ENCODE measurements at places on chromosomes 16 and 17. TPM values are rescaled to one million over a fixed set of nuclear protein-coding genes. Genes with fewer than 3 reads are reported as not detected.

The NXN gene
- total RNA-seq = 0.56 TPM

DNA sequence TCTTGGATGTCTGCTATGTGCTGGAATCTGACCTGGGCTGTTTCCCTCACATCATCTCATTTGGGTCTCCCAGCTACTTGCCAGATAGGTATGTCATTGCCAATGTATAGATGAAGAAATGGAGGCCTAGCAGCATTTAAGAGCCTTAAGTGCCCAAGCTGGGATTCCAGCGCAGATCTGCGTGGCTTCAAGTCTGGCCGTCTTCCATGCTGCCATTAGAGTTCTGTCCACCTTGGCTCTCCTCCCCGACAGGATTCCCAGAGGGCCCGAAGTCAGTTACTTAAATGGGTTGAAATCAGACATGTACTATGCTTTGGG, 33.0 kb upstream of the CCR7 start:
- no peak for DNase-seq

GRCh38 chr16:50310308-50311133, 44.2 kb downstream of the ADCY7 start:
- DNase-seq = no peak

The MYH1 gene
- not detected for total RNA-seq

DNA sequence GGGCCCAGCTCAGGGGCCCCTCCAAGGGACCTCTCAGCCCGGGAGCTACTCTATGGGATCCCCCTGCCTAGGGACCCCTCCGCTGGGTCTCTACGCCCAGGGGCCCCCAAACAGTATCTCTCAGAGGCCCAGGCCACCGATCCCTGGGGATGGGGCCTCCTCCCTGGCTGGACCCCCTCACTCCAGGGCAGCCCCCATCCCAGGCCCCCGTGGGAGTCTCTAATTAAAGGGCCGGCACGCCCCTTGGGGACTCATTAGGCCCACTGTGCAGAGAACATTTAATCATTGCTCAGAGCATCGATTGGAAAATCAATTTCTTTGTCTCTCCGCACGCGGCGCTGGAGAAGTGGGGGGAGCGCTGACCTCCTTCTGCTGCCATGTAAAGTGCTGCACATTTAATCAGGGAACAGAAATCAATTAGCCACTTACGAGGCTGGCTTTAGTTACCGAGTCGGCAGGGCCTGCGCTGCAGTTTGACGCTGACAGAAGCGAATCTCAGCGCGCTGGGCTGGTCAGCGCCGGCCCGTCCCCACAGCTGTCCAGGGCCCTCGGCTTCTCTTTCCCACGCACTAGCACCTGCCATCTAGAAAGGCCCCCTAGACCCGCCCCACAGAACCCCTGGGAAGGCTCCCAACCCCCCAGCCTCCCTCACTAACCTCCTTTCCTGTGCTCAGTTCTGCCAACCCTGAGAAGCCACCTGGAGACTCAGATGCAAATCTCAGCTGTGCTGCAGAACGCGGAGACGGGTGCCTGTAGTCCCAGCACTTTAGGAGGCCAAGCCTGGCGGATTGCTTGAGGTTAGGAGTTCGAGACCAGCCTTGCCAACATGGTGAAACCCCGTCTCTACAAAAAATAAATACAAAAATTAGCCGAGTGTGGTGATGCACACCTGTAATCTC, 20.2 kb upstream of the C1QL1 start:
- no peak for DNase-seq

DNA sequence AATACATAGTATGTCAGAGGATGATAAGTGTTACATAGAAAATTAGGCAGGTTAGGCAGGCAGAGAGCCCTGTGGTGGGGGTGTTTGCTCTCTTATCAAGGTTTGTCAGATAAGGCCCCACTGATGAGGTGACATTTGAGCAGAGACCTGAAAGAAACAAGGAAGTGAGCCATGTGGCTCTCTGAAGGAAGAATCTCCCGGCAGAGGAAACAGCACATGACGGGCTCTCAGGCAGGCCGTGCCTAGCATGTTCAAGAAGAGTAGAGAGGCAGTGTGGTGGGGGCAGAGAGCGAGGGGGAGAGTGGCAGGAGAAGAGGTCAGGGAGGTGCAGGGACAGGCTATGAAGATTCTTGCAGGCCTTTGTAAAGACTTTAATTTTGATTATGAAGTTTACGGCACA, 82.0 kb upstream of the ASIC2 start:
- DNase-seq = no peak

- no peak for DNase-seq
Measured at GRCh38 chr17:57862694-57863667, 13.1 kb upstream of the MRPS23 start.

The SLC16A6 gene
- 7.0 TPM for total RNA-seq

DNA sequence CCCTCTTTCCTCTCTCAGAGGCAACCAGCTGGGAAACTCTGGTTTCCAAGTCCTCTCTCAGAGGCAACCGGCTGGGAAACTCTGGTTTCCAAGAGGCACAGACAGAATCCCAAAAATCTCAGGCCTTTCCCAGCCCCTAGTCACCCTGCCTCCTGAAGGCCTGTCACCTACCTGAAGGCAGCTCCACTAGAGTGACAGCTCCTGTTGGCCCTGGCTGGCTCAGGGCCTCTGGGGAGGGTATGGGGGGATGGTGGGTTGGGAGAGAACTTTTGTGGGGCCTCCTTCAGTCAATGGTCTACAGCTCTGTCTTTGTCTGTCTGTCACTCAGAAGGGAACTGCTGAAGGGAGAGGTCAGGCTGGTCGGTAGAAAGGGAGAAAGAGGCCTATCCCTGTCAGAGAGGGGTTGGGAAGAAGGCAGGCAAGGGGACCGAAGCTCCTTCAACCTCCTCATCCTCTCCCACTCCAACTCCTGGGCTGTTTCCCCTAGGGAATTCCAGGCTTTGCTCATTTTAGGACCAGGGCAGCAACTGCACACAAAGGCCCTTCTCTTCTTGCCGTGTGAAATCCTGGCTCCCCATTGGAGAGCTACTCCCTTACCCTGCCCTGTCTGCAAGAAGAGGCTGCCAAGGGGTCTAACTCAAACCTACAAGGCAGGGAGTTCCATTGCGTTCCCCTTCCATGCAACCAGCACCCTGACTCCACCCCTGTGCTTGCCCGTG, 23.6 kb downstream of the COPZ2 start:
- no peak for DNase-seq

The GP1BA gene
- not detected for total RNA-seq

GRCh38 chr16:8736123-8736668, 61.2 kb downstream of the TMEM186 start:
- no peak for DNase-seq

- DNase-seq = no peak
Measured at GRCh38 chr16:29649588-29650494, 13.2 kb upstream of the SPN start.

GRCh38 chr17:3962965-3963236, 1.3 kb downstream of the ATP2A3 start:
- no peak for DNase-seq

- DNase-seq = no peak
Measured at GRCh38 chr16:79006765-79007164, 593.8 kb downstream of the MAF start.

The ATAD5 gene
- 4.1 TPM for total RNA-seq

DNA sequence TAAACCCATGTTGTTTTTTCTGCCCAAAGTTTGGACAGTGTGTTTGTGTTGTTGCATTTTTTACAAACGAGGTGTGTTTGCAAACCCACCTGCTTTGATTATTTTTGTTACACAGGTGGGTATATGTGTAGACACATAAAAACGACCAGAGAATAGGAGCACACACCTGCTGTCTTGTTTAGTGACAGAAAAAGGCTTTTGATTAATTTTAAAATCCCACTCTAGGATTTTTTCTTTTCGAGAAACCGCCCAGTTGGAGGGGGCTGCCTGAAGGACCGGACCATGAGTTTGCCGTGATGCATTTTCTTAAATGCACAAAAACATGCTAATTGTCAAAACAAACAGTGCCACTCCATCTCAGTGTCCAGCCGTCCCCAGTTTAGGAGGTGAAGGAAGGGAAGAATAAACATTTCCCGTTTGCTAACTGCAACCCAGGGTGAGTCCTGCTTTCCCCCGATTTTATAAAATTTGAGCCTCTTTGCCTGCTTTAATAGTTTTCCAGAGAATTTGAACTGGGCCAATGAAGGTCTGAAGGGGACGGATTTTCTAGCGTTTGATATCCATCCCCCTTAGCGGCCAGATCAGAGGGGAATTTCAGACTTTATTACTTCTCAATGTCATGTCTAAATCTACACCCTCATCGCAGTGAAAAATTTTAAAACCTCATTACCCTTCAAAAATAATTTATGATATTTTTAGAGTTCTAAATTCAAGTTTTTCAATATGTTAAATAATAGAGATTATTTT, 3.2 kb downstream of the FOXC2 start:
- DNase-seq = no peak

DNA sequence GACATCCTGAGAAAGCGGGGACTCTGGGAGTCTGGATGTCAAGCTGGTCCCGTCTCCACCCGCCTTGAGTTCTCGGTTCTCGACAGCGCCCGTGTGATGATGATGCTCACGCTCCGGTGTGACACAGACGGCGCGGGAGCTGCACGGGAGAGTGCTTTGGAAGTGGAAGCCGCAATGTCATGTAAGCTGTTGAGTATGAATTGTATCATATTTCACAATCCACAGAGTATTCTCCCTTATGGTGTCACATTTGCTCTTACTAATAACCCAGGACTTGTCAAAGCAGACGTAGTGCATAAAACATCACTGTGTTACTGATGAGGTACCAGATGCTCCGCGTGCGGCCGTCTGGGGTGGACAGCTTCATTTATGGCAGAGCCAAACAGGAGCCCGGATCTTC, 217.5 kb upstream of the CHMP6 start:
- DNase-seq = no peak

- no peak for DNase-seq
Measured at GRCh38 chr17:73155410-73156165, 9.2 kb upstream of the SSTR2 start.

The ABCA3 gene
- 6.6 TPM for total RNA-seq

The TVP23B gene
- 29.5 TPM for total RNA-seq

The UTS2R gene
- total RNA-seq = not detected

The TEDC2 gene
- 0.85 TPM for total RNA-seq

GRCh38 chr17:32826076-32826475, 50.8 kb downstream of the MYO1D start:
- DNase-seq = no peak

- DNase-seq = no peak
Measured at GRCh38 chr17:9224485-9224884, 203.2 kb downstream of the NTN1 start.

The KRTAP9-8 gene
- total RNA-seq = not detected

The HYDIN gene
- total RNA-seq = not detected

The EPOP gene
- 0.68 TPM for total RNA-seq

- no peak for DNase-seq
Measured at GRCh38 chr17:10031127-10031526, 126.1 kb upstream of the RCVRN start.

The CD300H gene
- total RNA-seq = not detected

DNA sequence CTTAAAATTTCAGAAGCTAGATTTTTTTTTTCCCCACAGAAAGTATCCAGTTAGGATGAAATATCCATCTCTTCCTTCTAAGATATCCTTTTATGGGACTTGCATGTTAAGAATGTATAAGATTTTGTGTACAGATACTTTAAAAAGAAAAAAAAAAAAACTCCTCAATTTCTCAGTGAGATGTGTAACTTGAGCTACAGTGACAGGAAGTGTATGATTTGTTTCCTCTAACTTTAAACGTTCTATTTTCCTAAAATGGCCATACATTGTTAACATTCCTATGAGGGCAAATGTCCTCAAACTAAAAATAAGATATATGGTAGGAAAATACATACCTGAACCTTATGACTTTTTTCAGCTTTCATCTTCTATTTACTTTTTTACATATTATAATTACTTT, 8.9 kb downstream of the FBXO47 start:
- no peak for DNase-seq

GRCh38 chr16:84514295-84514873, 9.9 kb upstream of the MEAK7 start:
- DNase-seq = no peak

The PGS1 gene
- 80.3 TPM for total RNA-seq

The CRISPLD2 gene
- total RNA-seq = 1.8 TPM

The TBC1D3 gene
- total RNA-seq = 8.8 TPM

DNA sequence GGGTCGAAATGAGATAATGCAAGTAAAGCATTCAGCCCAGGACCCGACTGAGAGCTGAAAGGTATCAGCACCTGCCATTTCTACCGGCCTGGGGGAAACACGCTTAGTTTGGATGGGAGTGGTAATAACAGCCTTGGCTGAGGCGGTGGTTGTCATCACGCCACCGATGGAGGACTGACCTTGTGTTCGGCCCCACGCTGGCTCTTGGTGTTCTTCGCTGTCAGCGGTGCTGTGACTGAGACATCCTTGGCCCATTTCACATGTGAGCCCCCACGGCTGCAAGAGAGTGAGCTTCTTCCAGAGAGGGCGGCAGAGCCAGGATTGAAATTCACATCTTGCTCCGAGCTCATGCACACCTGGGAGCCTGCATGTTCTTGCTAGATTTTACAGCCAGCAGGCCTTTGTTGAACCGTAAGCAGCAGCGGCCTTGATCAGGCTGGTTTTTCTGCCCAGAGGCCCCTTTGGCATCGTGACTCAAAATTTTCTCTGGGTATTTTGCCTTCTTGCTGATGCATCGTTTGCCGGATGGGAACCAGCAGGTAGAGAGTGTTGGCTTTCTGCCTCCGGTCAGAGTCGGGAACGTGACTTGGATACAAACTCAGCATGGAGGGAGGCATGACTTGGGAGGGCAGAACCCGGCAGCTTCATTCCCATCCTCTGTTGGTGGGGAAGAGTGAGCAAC, 341.5 kb downstream of the SNX29 start:
- no peak for DNase-seq

DNA sequence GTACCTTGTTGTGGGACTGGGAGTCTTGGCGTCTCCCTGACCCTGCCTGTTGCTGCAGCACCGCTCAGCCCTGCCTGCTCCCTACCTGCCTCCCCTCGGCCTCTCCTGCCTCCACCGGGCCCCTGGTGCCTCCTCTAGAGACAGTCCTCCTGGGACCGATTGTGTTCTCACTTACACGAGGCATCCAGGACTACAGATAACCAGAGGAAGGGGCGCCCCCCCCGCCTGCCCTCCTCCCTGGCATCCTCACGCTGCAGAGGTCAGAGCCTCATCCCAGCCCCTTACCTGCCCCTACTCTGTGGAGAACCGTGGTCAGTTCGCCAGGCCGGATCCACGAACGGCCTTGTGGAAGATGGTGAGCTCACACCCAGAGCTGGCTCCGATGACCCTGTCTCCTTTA, 24.8 kb downstream of the MAPT start:
- DNase-seq = no peak

- no peak for DNase-seq
Measured at GRCh38 chr16:19382084-19382801, 35.4 kb upstream of the TMC5 start.

GRCh38 chr16:56836410-56837230, 28.4 kb upstream of the SLC12A3 start:
- DNase-seq = no peak
